Spinal cord (tissue), 10 donors: ENCODE measurements at places on chromosomes 3 and 15. TPM values are rescaled to one million over a fixed set of nuclear protein-coding genes. Genes with fewer than 3 reads are reported as not detected.

DNA sequence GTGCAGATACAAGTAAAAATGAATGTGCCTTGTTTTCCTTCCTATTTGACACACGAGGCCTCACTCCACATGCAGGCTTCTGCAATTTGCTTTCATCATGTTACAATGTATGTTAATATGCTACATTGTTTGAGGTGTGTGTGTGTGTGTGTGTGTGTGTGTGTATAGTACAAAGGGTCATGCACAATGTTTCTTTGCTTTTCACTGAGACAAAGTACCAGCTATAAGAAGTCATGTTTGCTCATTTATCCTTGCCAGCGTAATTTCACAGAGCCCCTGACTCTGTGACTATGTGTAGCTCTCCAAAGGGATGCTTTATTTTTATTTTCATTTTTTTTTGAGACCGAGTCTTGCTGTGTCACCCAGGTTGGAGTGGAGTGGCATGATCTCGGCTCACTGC, 38.0 kb upstream of the NEDD4 start:
- DNase-seq: no peak

- no peak for DNase-seq
These were observed 198.0 kb downstream of the PDE8A start for GRCh38 chr15:85179700-85180099.

- DNase-seq: no peak
These were observed 34.2 kb upstream of the B3GNT5 start for GRCh38 chr3:183218826-183219225.

DNA sequence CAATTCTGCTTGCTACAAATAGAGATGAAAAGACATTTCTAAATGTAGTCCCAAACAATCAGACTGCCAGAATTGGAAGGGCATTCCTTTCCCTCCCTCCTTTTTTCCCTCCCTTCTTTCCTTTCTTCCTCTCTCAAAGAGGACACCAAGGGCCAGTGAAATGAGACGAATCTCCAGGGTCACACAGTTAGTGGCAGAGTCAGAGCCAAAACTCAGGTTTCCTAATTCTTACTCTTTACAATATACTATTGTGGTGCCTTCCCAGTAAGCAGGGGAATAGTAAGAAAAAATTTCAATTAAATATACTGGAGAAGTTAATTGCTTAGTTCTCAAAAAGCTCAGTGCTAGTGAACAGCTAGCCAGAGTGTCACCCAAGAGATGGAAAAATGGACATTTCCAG, 33.0 kb upstream of the DCP1A start:
- no peak for DNase-seq

Gene CSNK1G1
- polyA plus RNA-seq: 14.0 TPM

Gene ADIPOQ
- 0.08 TPM for polyA plus RNA-seq

DNA sequence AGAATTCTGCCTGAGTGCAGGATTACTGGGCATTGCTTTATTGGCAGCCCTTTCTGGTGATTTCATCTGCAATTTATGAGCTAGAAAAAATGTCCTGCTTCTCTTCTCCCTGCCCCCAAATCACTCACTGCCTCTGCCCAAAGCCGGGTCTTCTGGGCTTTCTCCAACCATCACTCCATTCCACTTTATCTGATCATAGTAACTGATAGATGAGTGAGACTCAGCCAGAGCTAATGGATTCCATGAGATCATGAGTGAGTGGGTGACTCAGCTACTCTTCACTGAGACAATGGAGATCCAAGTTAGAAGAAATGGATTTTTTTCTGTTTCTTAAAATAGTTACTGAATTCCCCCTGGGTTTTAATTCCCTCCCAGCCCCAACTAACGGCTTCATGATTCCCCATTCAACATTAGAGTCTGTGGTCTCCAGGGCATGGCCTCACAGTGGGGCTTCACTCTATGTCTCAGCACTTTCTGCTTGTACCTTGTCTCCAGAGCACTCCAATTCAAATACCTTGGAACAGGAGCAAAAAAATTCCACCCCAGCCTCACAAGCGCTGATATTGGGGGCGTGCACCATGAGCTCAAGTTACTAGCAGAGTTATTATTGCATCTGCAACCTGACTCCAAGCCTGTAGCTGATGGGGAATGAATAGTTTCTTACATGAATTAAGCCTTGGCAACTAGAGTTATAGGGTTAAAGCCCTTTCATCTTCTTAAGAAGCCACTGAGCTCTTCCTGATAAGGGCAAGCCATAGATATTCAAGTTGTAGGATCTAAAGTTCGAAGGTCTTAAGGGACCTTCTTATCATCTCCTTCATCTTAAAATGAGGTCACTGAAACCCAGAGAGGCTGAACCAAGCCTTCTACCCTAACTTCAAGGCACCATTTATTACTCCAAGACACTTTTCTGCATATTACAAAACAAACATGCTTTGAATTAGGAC, 85.9 kb downstream of the AGBL1 start:
- DNase-seq: no peak

- DNase-seq: no peak
These were observed 267.0 kb downstream of the ZBTB20 start for GRCh38 chr3:114880078-114880477.

DNA sequence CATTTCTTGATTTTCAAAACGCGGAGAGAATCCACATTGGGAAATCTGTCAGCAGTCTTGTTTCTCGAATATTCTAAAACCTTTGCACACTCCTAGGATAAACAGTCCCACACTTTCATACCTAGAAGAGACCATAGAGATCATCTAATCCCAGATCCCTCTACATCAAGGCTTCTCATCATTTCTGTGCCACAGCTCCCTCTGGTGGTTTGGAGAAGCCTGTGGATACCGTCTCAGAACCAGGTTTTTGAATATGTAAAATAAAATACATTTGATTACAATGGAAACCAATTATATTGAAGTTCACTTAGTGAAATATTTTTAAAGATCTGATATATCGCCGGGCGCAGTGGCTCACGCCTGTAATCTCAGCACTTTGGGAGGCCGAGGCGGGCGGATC, 211.9 kb upstream of the GOLGA6L4 start:
- no peak for DNase-seq

DNA sequence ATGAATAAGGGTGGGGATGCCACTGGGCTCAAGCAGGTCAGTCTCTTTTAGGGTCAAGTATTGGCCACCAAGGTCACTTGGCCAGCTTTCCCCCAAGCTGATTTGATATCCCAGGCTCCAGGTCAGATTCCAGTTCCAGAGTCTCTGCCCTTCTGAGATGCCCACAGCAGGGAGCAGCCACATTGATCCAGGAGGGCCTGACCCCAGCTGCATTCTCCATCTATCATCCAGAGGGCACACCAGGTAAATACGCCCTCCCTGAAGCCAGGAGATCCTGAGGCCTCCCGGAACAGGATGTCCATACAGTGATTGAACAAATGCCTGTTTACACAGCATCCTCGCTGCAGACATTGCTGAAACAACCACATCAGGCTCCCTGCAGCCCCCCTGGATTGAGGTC, 264.6 kb upstream of the TLE3 start:
- DNase-seq: no peak

Gene ASB14
- 1.4 TPM for polyA plus RNA-seq

DNA sequence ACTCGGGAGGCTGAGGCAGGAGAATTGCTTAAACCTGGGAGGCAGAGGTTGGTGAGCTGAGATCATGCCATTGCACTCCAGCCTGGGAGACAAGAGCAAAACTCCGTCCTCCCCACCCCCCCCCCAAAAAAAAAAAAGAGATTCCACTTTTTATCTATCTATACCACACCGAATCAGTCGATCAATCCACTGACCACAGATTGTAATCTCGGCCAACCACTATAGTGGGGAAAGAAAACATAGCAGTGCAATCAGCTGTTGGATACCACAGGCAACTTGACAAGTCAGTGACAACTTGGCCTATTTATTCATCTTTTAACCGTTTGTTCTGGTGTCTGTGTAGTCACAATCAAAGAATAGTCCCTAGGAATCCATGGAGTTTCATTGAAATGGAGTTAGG, 299.2 kb downstream of the FHIT start:
- DNase-seq: no peak

GRCh38 chr3:76998555-76998954, 41.3 kb upstream of the ROBO2 start:
- no peak for DNase-seq

Gene SNTN
- 0.55 TPM for polyA plus RNA-seq

Gene ATP13A5
- polyA plus RNA-seq: 3.9 TPM

- no peak for DNase-seq
These were observed 61.5 kb upstream of the FILIP1L start for GRCh38 chr3:100175637-100176280.

DNA sequence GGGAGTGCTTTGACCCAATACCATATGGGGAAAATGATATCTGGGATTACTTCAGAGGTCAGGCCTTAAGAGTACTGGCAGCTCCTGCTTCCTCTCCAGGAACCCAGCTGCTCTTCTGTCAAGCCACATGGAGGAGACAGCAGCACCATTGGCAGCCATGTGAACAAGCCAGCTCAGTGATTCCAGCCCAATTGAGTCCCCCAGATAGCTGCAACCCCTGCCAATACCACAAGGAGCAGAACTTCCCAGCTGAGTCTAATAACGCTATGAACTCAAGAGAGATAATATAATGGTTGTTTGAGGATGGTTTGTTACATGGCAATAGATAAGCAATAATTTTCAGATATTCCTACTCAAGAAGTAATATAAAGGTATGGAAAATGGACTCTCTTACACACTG, 126.8 kb upstream of the CPNE4 start:
- DNase-seq: no peak

GRCh38 chr15:57297163-57297593, 79.1 kb upstream of the CGNL1 start:
- DNase-seq: no peak

Gene ZDHHC19
- polyA plus RNA-seq: 2.5 TPM

DNA sequence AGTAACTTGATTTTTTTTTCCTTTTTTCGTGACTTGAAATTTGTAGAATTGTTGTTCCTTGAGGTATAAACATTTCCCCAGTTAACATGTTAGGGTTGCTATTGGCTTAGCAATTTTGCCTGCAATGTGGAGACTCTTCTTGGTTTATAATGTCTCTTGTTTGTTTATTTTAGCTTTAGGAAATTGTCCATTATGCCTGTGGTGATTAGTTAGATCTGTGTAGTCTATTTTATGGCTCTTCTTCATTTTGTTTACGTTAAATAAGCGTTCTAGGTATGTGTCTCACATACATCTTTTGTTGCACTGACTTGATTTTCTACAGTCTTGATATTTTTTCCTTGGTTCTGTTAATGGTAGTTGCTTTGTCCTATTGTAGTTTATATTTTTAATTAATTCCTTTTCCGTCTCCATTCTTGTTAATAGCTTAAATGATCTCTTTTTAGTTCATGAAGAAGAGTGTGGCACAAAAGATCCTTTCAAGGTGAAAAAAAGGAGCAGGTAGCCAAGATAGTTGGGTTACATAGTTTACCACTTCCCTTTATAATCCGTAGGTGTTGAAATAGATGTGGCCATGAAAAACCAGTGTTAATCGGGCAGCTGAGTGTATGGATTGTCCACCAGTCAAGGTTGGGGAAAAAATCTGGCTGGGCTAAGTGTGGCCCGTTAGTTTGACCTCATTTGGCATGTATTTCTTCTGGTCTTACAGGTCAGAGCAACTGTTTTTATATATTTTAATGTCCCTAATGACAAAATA, 12.1 kb downstream of the IQGAP1 start:
- no peak for DNase-seq

DNA sequence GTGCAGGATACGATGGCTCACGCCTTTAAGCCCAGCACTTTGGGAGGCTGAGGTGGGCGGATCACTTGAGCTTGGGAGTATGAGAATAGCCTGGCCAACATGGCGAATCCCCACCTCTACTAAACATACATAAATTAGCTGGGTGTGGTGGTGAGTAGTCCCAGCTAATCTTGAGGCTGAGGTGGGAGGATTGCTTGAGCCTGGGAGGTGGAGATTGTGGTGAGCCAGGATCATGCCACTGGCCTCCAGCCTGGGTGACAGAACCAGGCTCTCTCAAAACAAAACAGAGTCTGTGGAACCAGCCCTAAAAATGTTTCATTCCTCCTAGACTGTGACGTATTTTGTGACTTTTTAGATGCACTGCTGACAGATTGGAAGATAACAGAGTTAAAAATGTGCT, 34.3 kb upstream of the RAD51 start:
- DNase-seq: no peak

Gene FANCD2
- polyA plus RNA-seq: 17.3 TPM

DNA sequence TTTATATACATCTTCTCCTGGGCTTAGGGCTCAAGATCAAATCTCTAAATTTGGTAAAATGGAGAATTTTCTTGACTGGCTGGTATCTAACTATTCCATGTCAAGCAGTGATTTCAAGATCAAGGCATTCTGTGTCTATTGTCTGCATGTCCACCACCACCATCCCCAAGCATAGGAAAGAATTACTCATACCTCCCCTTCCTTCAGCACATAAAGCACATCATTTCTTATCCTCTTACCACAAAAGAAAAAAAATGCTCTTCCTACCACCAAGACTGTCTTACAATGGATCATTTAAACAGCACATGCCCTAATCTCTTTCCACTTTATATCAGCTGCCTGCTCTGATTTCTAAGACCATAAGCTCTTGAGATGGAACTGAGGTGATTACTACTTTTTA, 470.5 kb upstream of the THBS1 start:
- no peak for DNase-seq

Gene PIGB
- polyA plus RNA-seq: 15.0 TPM

DNA sequence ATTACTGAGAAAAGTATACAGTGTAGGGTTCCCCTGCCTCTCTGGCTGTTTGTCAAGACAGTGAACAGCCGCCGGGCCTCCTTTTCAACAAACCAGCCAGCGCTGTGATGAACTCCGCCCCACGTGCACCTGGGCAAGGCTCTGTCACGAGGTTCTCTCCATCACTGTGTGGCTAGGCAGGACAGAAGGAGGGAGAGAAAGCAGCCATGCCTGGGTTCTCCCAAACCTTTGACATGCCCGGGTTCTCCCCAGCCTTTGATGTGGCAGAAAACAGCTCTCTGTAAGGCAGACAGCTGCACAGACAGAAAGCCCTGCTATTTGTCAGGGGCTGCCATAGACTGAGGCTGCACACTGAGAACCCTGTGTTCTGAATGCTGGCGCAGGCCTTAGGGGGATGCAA, 101.4 kb upstream of the TRPM1 start:
- DNase-seq: no peak

- no peak for DNase-seq
These were observed 81.8 kb downstream of the IL20RB start for GRCh38 chr3:137039570-137039969.

GRCh38 chr15:68143129-68143528, 62.0 kb downstream of the CALML4 start:
- no peak for DNase-seq

DNA sequence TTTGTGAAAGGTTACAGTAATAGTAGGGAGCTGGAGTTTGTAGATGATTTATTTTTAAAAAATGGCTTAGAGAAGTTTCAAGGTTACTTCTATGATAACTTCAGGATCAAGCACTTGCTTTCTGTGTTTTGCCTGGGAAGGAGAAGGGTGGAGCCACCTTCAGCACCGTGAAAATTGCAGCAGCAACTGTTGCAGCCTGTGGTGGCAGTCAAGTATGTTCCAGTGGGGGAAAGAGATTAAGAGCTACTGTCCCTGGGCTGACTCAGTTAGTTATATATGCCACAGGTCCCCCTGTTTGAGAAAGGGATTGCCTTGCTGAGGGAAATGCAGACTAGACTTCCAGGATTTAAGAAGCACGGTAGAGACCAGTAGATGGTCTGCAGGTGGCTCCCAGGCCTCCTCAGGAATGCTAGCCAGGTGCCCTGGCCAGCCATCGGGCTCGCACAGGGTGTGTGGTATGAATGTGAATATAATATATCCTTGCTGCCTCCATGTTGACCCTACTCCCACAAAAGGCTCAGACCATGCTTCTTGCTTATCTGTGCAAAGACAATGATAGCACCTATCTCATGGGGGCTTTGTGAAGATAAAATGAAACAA, 389.5 kb downstream of the CACNA2D3 start:
- DNase-seq: no peak

GRCh38 chr15:93587059-93587521, 498.1 kb upstream of the RGMA start:
- DNase-seq: no peak
